ENCODE measurements at places on chromosomes 3 and 15.

DNA sequence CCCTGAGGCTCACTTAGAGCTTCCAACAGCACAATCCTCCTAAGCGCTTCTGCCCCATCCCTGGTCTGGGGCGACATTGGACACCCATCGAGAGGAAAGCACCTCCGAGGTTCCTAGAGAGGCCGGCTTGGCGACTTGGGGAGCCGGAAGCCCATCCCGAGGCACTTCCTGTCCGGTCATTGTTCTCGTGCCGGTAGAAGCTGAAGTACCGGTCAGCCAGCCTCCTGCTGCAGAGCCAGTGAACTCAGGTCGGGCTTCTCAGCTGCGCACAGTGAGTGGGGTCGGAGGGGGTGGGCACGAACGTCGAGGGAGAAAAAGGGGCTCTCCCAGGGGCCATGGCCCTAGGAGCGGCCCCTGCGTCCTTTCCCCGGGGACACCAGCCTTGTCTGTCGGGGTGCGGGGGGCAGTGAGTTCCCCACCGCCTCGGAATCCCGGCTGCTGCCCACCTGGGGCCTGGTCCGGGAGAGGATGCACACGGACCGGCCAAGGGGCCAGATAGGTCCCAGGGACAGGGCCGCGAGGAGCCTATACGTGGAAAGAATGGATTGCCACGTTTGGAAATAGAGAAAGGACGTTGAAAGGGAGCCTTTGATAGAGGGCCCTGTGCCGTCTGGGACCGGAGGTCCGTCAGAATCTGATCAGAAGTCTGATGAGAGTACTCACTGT, at the start of gene ZNF35:
Gene ZNF35 (plus strand): TSS at position 169 of the 666 bp plus-strand sequence. CDS start 2,336 bp downstream, outside the sequence.
- peak; percentile 90 for DNase-seq

DNA sequence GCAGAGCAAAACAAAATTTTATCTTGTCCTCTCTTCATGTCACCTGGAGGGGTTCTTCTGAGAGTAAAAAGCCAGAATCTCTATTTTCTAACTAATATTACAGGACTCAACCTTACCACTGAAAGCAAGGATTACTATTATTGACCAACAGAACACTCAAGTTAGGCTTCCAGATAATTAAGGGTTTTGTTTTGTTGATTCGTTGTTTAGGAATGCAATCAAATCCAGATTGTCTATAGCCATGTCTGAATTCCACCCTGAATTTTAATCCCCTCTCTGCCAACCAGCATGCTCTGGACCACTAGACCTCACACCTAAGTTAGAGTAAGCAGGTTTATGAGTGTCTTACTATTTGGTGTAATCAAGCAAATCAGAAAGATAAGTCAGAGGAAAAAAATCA, 90.7 kb downstream of the PEAK1 start:
- DNase-seq = no peak

DNA sequence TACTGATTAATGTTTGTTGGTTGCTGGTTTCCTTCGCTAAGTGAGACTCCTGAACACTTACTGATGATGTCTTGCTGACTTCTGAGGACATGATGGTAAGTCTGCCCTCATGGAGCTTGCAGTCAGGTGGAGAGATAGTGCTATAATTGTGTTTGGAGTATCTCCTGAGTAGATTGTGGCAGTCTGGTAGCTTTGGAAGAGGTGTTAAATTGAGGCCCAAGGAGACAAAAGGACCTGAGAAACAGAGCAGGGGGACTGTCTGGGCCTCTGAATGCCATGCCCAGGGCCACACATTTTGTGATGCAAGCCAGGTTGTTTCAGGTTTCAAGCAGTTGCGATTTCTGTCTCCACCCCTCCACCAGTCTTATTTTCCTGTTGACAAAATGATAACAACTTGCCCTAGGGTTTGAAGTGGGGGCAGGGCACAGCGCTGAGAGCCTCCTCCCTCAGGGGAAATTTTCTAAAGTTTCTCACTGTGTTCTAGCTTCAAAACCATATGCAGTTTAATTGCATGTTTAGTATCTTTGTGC, 16.7 kb downstream of the SMAD3 start:
- DNase-seq = no peak

DNA sequence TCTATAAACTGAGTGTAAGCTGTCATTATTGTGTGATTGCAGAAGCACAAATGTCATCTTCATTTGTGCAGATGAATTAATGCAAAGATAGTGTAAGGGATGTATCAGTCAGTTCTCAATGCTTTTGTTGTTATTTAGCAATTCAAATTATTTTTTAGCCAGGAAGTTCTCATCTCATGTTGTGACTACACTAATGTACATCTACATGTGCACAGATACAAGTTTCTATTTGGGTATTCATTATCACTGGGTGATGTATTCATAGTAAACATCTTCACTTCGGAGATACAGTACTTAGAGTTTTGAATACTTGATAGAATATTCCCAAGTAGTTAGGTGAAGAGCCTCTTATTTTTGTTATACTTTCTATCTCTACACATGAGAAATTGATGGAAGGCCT, 11.1 kb downstream of the EIF2A start:
- DNase-seq = no peak

GRCh38 chr3:18402239-18402799, 22.8 kb downstream of the SATB1 start:
- DNase-seq = no peak

- DNase-seq = no peak
These were observed 683 bp upstream of the CPEB1 start for GRCh38 chr15:82647835-82648256.

DNA sequence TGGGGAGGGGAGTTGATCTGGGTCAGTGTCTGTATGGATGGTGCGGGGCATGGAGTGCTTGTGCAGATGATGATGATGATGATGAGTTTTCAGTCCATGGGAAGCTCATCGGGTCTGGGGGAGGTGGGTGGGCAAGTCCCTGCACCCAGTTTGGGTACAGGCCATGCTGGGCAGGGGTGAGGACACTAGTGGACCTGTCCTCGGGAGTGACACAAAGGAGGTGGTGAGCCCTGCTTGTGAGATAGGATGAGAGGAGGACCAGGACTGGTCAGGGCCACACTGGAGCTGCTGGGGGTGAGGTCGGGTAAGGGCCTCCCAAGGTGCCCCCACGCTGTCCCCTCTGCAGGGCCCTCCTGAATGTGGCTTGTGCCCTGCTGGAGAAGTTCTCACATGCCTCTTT, 177.9 kb downstream of the APBA2 start:
- DNase-seq = no peak

GRCh38 chr15:67796196-67797127, 28.8 kb upstream of the SKOR1 start:
- DNase-seq = no peak

- no peak for DNase-seq
These were observed 226.5 kb upstream of the PROK2 start for GRCh38 chr3:72011485-72011884.

DNA sequence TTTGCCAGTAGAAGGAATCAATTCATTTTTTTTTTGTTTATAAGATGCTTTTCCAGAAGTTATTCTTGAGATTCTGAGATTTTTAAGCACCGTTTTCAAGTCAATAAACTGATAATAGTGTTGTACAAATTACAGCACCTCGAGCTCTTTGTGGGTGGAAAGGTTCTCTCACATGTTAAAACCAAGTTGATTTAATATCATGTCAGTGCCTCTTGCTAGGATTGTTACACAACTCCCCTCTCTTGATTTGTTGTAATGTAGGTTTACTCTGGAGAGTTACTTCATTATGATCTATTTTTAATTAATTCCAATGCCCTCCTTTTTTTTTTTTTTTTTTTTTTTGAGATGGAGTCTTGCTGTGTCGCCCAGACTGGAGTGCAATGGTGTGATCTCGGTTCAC, 25.8 kb upstream of the UBXN7 start:
- no peak for DNase-seq

DNA sequence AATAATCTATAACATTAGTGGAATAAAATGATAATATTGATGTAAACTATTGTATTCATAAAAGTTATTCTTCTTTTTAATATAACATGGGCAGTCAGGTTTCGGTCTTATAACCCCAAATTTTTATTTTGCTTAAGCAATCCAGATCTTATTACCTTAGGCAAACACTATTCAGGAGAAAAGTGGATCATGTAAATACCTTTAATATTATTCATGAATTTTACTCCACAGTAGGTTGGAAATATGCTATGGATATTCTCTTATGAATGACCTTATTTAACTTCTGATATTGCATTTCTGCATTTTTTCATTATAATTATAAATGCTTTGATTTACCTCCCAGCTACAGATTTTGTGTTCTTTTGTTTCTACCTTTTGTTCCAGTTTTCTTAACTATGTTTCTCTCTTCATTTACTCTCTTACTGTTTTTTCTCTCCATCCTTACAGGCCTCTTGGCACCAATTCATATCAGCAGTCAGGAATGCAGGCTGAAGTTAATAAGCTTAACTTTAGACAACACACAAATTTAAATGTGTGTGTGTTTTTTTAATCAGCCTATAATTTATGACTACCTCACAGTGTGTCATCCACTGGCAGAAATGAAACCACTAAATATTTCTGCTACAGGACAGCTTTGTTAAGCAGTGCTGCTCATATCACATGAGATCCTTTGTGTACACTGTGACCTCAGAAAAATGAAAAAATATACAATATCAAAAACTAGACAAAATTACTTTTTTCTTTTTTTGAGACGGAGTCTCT, 111.0 kb downstream of the NSUN3 start:
- DNase-seq = no peak

GRCh38 chr15:52288051-52288942, 7.3 kb downstream of the MYO5C start:
- no peak for DNase-seq

- no peak for DNase-seq
These were observed 127.6 kb downstream of the ATP1B3 start for GRCh38 chr3:142004025-142004424.

DNA sequence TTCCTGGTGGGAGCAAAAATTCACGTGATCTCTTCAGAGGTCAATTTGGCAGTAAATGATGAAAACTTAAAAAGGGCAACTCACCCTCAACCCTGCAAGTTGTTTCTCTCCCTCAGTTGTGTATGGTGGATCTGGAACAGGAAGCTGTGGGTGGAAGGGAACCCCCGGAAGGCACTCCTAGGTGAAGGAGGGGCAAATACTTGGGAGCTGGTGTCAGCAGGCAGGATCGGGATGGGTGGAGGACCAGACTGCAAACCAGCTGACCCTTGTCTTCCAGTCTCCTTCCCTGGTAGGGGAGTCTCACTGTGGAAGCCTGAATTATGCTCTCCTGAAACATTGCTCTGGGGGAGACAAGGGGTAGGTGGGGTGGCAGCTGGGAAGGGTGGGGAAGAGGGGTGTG, 33.5 kb downstream of the PRR23E start:
- DNase-seq = no peak

DNA sequence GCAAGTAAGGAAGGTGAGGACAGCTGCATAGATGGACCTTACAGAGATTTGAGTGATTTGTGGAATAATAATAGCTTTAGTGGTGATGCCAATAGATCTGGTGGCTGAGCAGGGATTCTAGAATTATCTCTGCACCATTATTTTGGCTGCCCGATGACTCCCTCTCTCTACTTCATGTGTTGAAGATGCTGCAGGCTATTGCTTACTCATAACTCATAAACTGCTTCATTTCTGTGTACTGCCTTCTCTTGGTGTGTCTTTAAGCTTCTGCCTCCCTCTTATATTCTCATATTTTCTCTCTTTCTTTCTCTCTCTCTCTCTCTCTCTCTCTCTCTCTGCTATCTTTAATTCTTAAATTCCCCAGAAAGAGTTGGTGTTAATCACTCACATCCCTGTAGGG, 256.0 kb upstream of the TRIM42 start:
- DNase-seq = no peak

DNA sequence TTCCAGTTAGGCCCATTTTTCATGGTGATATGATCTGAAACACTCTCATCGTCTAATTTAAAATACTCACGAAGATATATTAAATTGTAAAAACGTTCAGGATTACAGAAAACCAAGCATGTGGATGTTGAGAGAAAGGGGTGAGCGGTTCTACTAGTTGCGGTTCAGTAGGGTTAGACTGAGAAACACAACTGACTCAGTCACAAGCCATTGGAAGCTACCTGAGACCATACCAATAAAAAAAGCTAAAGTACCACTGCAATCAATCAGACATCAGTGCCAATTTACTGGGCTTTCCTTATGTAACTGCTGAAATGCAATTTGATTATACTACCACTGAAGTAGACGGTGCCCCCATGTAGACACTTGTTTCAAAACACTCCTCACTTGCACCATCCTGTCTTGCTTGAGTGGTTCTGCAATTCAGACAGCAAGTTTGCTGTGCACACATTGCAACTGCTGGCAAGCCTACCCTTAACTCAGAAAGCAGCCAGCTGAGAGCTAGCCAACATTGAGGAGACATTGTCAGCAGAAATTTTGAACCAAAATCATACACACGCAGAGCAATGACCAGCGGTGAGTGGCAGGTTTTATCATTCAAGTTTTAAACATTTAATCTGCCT, 368.7 kb upstream of the ARHGEF26 start:
- peak; percentile 43 for DNase-seq

GRCh38 chr3:60277361-60277800, 973.9 kb downstream of the FHIT start:
- DNase-seq = peak; percentile 42

GRCh38 chr3:120649830-120650233, 32.2 kb downstream of the HGD start:
- DNase-seq = no peak

DNA sequence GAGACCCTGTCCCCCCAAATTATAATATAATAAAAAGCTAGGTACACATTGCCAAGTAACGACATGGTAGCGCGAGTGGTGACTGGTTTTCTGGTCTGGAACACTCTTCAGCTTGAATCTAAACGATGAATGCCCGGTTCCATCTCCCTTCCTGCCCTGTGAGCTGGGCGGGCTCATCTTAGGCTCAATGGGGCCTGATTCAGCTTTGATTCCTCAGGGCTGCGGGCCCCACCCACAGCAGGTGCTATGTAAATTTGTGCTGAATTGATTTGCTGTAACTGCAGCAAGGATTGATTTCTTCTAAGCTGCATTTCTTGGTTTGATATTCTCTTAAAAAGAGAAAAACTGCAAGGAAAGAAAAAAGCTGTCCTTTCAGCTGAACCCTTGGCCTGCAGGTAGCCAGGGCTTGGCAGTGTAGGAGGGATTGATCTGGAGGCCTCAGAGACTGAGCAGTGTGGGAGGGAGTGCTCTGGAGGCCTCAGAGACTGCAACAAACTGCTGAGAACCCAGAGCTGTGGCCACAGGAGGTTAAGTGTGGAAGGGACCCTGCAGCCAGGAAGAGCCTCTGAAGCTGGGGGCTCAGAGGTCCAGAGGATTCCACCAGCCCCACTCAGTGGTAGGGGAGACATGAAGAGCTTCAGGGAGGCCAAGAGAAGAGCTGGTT, 231.6 kb downstream of the XXYLT1 start:
- DNase-seq = no peak

GRCh38 chr3:45453083-45453482, 64.7 kb downstream of the LARS2 start:
- no peak for DNase-seq

- no peak for DNase-seq
These were observed 719.5 kb downstream of the FHIT start for GRCh38 chr3:60531759-60532158.
